ENCODE measurements at places on chromosomes 7 and 10.
A peak's percentile ranks its signal among the peaks of the same experiment; 100 is the strongest.

DNA sequence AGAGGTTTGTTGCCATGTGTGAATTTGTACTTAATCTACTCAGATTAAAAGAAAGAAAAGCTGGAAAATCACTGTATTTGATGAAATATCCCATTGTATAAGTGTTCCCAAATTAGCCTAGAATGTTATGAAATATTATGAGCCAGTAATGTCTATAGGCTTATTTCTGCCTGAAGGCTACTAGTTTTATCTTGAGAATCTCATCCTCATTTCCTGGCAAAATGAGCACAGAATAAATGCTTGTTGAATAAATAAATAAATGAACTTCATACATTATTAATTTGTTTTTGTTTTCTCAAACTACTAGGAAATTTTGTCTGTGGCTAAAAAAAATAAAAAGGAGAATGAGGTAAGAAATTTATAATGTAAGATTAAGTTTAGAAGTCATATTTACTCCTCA lies 25.5 kb downstream of the HELLS start:
- no peak for DNase-seq

- DNase-seq: no peak
These were observed 580 bp downstream of the ZNF775 start for GRCh38 chr7:150379441-150380379.

DNA sequence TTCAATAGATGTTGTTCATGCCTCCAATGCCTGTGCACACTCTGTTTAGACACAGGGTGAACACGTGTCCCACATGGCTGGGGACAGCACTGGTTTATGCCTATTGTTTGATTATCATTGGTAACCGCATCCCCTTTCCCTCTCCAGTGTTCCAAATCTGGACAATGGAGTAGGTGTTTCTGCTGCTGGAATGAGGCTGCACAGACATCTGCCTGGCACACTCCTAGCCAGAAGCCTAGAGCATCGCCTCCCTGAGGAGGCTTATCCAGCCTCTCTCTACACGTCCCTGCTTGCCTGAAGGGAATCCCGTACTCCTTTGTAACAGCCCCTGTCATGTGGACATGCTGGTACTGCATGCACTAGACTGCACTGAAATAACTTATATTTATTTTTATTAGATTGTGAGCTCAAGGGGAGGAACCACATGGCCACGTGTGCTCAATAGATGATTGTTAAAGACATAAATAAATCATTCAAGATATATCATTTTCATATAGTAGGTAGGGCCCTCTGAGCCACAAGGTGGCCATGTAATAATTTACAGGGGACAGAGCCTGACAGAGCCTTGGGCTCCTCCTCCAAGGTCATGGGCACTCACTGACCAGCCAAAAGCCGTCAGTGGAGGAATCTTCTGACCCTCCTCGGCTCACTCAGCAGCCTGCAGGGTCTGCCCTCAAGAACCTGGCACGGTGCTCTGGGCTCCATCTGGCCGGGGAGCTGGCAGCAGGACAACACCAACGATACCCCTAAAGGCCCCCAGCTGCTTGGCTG lies 310.9 kb upstream of the ZNF32 start:
- peak; percentile 31 for DNase-seq

DNA sequence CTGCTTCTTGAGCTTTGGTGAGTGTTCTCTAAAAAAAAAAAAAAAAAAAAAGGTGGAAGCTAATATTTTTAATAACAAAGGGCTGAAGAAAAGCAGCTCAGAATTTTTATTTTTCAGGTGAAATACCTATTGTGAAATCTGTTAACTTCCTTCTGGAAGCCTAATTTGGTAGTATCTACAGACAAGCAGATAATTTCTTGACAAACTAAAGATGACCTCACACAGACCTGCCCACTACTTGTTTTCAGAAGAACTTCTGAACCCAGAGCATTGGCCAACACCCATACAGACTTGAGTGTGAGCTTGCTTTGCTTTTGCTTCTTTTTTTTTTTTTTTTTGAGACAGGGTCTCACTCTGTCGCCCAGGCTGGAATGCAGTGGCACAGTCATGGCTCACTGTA lies 31.2 kb downstream of the LRRC4 start:
- no peak for DNase-seq

DNA sequence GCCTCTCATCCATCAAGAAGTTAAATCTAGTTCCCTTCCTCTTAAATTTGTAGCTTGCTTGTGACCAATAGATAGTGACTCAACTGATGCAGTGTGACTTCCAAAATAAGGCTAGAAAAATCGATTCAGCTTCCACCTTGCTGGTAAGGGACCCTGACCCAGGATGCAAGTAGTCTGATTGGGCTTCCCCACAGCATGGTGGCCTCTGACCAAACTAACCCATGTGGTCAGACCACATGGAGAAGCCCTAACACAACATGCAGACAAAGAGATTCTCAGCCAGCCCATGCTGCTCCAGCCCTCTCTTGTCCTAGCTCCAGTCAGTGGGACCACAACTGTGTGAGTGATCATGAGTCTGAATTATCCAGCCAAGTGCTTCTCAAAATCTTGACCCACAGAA lies 710.8 kb downstream of the MAGI2 start:
- no peak for DNase-seq

DNA sequence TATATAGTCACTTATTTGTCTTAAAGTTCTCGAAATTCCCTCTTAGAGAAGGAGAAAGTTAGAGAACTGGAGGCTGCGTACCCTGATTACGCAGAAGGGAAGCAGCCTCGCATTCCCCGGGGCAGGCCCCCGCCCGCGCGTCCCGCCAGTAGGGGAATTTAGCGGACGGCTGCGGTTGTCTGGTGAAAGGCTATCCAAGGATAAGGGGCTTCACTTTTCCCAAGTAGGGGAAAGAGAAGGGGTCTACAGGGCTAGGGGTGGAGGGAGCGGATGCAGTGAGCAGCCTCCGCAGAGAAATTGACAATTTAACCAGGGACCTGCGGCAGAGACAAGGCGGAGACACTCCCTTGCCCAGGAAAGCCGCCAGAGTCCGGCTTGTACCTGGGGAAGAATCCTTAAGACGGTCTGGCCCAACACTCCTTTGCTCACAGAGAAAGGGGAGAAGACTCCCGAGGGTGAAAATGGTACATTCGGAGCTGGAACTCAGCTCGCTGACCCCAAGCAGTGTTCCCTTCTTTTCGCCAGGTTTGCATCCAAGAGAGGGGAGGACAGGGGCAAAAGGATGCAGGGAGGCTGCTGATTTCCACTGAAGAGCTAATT lies 994 bp upstream of the MAGI2 start:
- DNase-seq: peak; percentile 74

DNA sequence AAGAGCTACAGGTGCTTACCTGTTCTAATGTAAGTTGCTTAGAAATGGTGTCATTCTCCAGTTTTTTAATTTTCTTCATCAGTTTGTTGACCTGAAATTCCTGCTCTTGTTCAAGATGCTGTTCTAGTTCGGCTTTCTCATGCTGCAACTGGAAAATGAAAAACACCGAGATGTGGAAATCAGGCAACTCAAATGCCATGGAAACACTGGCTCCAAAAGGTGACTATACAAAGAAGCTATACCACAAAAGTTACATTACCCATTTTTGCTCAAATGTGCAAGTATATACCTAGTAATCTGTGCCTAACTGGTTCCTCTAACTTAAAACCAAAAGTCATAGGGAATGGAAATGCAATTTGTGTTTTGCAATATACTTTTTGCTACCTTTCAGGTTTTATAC lies 73.8 kb downstream of the CCDC6 start:
- DNase-seq: no peak

DNA sequence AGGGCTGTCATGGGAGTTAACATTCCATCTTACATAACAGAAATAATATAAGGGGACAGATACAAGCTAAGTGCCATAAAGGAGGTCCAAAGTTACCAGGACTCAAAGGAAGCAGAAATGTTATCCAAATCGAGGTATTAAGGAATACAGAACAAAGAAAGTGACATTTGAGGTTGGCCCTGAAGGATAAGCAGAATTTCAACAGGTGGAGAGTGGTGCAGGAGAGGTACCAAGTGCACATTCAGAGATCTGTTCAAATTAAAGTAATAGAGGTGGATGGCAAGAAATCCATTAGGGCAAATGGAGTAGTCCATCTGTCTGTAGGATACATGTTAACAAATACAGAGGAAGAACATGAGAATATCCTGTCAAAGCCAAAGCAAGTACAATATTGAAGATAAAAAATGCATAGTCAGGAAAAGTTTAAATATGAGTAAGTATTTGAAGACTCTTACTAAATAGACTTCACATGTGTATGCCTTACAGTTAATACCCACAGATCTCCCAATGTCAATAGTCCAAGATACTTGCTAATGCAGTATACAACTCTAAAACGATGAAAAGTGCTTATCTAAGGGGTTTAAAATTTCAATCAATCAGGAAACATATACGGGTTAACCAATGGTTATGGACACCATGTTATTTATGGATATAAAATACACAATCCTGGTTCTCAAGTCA lies 10.0 kb downstream of the CDK6 start:
- DNase-seq: no peak

GRCh38 chr10:73209705-73210104 lies 37.4 kb downstream of the DNAJC9 start:
- DNase-seq: no peak

GRCh38 chr7:78794101-78794500 lies 659.4 kb downstream of the MAGI2 start:
- no peak for DNase-seq

GRCh38 chr10:122521011-122521410 lies 39.5 kb upstream of the DMBT1 start:
- no peak for DNase-seq

DNA sequence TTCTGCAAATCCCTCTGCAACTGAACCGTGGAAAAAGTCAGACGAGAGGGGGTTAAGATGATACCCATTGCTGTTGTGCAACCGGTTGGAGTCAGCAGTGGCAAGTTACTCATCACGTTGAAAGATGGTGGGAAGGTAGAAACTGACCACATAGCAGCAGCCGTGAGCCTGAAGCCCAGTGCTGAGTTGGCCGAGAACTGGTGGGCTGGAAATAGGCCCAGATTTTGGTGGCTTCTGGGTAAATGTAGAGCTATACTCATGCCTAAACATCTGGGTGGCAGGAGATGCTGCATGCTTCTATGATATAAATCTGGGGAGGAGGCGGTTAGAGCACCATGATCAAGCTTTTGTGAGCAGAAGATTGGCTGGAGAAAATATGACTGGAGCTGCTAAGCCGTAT lies 78.6 kb downstream of the ARL5B start:
- no peak for DNase-seq

DNA sequence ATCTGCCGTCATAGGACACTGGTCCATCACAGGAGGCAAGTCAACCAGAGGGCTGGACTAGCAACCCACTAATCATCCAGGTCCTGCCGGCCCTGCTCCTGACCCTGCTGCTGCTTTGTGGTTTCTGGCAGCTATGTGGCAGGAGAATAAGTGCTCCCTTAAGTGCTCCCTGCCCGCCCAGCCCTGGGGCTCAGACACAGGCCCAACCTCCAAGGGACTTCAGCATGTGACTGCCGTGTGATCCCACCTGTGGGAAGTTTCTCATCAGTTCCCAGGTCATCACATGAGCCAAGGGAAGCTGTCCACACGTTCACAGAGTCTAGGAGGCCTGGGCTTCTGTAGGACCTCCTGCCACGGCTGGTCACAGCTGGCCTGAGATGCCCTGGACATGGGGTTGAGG lies 34.2 kb upstream of the ZNF488 start:
- DNase-seq: no peak

GRCh38 chr10:62639144-62639543 lies 165.4 kb upstream of the ADO start:
- DNase-seq: no peak

- DNase-seq: no peak
These were observed 2.7 kb downstream of the STK17A start for GRCh38 chr7:43585562-43585961.

GRCh38 chr7:153087498-153087897 lies 327.9 kb downstream of the ACTR3B start:
- peak; percentile 36 for DNase-seq

DNA sequence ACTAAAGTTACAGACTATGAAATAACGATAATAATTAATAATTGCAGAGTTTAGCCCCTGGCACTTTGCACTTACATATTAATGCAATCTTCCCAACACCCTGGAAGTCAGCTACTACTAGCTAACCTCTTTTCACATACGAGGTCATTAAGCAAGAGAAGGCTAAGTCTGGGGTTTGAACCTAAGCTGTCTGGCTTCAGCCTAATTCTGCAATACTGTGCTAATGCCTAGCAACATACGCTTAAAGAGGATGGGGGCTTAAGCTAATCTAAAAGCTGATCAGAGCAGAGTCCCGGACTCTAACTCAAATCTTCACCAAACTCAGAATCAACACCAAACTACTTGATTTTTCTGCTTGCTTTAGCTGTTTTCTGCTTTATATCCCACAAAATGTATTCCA lies 168.7 kb upstream of the GNAI1 start:
- DNase-seq: no peak

DNA sequence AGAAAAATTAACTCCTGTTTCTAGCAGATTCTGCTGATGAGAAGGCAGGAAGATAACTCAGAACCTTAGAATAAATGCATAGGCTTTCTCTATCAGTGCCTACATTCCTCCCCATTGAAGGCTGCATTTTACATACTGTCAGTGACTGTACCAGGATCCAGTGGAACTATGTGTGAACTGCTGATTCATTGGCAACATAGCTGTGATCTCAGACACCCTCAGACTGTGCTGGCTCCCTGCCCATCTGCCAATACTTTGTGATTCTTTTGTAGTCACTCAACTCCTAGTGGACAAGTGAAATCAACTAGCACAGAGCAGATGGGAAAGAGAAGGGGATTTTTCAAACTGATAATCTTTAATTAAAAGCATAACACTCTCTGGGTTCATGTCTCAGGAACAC lies 375.8 kb downstream of the MDFIC start:
- DNase-seq: no peak

DNA sequence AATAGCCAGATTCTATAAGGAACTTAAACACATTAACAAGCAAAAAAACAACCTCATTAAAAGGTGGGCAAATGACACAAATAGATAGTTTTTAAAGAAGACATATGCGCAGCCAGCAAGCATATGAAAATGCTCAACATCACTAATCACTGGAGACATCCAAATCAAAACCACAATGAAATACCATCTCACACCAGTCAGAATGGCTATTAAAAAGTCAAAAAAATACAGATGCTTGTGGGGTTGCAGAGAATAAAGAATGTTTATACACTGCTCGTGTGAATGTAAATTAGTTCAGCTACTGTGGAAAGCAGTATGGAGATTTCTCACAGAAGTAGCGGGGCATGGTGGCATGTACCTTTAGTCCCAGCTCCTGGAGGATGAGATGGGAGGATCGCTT lies 164.0 kb downstream of the CHRM2 start:
- no peak for DNase-seq

GRCh38 chr7:1070544-1071011 lies 17.3 kb upstream of the GPER1 start:
- DNase-seq: no peak

GRCh38 chr10:62027841-62028501 lies 126.5 kb downstream of the ARID5B start:
- DNase-seq: no peak

DNA sequence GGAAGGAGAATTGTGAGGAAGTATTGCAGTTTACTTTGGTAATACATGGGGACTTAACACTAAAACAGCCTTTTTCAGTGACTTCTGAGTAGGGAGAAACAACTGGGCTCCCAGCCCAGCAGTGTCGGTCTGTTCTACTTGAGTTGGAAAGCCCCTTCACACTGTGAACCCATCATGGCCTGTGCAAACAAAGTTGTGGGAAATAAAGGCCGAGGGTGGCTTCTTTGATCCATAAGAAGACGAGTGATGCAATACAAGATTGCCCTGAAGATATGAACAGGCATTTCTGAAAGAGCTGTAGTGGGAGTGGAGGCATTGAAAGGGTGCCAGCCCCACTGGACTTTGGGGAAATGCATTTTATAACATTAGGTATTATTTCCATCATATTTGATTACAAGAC lies 28.3 kb downstream of the C10orf120 start:
- DNase-seq: no peak
